T-helper 2 cell (primary cell): ENCODE measurements at places on chromosomes 5 and 9.

DNA sequence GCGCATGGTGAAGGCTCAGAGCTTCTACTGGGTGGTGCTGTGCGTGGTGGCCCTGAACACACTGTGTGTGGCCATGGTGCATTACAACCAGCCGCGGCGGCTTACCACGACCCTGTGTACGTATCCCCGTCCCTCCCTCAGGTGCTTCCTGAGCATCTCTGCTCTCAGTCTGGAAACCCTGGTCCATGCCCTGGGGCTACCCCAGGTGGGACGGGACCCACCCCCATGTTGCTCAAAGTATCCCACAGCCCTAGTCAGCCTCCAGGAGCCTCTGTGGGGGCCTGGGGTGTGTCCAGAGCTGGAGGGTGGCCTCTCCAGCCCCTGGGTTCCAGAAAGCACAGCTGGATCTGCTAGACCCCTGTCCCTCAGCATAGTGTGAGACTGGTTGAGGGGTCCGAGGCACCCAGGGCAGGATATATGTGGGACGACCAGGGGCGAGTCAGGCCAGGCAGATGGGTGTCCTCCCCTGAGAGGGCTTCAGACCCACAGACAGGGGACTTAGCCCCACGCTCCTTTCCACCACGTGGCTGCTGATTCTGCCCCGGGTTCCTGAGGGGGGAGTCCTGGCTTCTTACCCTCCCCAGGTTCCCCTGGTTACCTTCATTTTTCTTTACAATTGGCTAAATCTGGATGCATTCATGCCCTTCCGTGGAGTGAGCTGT lies 94.0 kb downstream of the CACNA1B start:
- DNase-seq, result no peak

GRCh38 chr5:163459462-163459818 lies 462 bp downstream of the NUDCD2 start:
- DNase-seq, result no peak

DNA sequence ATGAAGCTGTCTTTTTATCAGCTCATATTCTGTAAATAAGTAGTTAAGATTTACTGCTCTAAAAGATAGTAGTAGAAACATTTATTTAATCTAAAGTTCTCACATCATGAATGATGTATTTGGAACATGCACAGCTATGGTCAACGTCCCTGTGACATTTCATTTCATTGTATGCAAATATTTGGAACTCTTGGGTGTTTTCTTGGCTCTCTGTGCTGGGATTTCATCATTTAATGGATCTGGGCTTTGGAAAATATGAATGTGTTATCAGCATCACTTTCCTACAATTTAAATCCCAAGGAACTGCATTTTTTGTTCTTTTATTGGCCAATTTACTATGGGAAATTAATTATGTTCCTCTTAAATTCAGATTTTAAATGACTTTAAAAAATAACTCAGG lies 462.9 kb downstream of the SEMA5A start:
- no peak for DNase-seq

DNA sequence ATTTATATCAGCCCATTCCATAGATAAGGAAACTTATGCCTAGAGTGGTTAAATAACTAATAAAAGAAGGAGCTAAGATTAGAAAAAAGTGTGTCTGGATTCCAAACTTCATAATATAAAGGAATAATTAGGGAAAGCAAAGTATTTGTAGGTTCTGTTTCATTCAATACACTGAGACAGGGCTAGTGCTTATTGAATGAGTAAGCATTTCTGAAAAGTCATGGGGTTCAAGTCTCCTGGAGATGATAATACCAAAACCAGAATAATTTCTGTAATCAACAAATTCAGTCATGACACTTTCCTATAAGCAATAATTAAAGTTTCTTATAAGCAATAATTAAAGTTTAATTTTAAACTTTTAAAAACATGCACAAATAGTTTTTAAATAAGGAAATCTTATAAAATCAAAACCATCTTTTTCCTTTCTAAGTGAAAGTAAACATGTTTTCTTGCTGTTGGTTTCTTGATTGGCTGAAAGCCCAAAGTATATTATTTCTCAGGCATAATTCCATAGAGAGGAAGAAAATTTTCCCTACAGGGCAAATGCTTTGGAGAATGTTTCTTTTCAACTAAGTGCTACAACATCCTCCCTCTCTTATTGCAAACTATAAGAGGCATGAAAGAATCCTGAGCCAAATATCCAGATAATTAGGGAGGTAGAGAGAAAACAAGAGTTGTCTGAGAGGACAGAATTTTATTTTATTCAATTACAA lies 510.2 kb downstream of the PRELID2 start:
- DNase-seq, result no peak

GRCh38 chr5:157965040-157965678 lies 106.2 kb upstream of the CLINT1 start:
- no peak for DNase-seq

DNA sequence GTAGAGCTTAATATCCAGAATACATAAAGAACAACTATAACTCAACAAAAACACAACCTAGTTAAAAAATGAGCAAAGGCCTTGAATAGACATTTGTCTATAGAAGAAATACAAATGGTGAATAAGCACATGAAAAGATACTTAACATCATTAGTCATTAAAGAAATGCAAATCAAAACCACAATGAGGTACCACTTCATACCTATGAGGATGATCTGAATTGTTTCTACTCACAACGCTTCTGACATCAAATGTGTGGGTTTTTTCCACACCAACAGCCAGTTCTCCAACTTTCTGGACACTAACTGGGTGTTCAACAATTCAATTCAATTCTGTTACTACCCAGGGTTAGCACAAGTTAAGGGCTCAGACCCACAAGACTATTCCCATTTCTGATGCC lies 22.0 kb downstream of the SREK1IP1 start:
- DNase-seq, result no peak

DNA sequence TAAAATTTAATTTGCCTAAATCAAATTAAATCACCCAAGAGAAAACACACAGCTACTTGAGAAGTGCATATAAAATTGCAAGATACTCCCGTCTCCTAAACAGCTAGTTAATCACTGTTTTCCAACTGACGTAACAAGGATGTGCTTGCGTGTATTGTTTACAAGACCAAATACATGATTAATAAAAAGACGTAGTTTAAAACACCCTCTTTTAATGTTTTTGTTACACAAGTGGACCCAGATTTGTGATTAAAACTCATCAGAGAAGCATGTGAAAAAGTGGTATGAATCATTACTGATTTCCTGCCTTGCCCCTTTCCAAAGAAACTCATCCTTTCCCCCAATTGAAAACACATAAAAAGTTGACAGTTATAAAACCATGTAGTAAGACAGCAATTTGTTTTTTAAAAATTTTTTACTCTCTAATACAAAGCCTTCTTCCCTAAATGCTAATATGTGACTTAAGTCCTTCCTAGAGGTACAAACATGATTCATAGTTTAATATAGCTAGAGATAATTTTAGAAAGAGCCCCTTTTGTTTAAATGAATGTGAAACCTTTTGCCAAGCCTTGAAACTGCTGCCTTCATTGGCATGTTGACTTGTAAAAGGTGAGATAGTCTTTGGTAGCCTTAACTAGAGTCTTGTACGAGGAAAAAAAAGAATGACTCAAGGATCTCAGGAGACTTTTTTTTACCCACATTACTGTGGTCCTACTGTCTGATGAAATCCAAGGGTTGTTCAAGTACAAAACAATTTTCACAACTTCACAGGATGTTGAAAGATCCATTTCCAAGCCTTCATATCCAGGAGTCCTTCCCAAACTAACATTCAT lies 61.4 kb upstream of the FST start:
- no peak for DNase-seq

DNA sequence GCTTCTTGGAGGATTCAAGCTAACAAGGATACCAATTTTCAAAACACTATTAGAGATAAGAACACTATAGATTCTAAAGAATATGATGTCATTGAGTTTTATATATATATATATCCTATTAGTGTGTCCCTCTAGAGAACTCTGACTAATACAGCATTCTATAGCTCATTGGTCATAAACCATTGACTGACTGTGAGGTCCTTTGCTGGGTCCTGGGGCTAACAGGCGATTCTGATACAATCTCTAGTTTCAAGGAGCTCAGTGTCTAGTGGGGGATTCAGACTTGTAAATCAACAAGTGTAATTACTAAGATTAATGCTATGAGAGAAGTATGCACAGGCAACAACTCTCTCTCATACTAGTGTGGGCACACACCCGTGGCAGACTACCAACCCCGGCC lies 234.5 kb downstream of the DENND1A start:
- DNase-seq, result no peak

- no peak for DNase-seq
Measured at GRCh38 chr9:81193362-81194339, 495.7 kb downstream of the TLE1 start.

GRCh38 chr5:82982846-82983245 lies 94.3 kb downstream of the TMEM167A start:
- no peak for DNase-seq

GRCh38 chr9:126687930-126688461 lies 74.3 kb downstream of the LMX1B start:
- DNase-seq, result no peak

DNA sequence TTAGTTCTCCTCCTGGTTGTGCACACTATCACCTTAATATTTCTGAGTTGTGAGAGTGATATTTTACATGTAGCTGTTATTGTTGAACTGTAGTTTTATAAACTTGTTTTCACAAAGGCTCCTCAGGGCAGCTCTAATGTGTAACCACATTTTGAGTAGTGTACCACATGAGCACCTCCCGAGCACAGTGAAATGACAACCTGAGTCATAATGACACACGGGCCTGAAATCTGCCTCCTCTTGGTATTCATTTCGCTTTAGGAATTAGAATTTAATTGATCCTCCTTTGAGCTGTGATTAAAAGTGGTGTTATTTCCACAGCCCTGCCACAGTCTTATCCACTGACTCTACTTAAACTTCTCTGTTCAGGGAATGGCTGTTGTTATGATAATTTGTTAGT lies 7.9 kb downstream of the MTRR start:
- DNase-seq, result peak; percentile 70

DNA sequence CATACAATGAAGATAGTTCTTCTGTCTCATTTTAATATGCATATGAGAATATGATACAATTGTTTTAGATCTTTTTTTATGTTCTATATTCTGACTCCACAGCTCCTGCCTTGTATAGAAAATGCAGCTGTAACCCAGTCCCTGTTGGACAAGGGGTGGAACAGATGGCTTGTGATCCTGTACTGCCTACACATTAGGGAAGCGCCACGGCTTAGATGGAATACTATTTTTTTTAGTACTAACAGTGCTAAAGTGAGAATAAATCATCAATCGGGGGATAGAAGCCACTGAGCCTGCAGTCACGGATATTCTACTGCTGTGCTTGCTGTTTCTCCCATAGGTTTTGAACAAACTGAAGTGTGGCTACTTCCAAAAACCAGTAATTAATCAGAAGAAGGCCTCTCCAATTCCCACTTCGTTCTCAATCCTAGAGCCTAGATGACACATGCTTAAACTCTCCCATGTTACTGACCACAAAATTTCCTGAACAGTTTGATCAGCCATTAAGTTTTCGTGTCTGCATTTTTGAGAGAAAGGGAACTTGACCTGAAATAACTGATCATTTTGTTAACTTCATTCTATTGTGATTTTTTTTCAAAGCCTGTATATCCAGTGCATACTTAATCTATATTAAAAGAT lies 150.3 kb downstream of the CDH18 start:
- no peak for DNase-seq

DNA sequence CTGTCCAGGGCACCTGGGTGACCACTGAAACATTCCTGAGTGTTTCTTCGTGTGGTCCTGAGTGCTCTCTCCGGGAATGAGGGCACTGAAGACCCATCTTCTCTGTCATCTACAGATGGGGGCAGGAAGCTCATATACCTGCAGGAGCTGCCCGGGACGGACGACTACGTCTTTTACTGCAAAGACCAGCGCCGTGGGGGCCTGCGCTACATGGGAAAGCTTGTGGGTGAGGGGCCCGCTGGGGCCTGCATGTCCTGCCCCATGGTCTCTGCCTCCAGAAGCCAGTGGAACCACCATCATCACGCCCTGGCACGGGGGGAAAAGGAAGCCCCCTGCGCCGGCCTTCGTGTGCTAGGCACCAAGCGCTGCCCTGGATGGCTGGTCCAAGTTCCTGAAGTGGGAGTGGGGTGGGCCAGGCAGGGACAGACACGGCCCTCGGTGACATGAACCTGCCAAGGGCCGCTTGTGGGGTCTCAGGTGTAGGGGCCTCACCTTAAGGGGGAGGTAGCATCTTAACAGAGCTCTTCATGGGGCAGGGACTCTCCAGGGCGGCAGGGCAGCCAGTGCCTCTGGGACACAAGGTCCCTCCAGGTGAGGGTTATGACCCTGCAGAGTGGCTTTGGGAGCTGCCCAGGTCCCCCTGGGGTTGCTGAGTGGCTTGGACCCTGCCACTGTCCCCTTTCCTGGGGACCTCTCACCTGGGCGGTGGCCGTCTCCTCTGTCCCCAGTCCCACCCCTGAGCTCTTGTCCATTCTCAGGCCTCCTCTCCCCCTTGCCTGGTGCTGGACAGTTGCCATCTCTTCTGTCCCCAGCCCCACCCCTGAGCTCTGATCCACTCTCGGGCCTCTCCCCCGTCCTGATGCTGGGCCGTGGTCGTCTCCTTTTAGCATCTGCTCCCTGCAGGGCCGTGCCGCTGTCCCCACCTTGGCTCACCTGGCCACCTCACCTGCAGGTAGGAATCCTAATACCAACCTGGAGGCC lies 2.1 kb downstream of the OBP2A start:
- no peak for DNase-seq

GRCh38 chr9:101566904-101567724 lies 27.7 kb downstream of the PPP3R2 start:
- no peak for DNase-seq

DNA sequence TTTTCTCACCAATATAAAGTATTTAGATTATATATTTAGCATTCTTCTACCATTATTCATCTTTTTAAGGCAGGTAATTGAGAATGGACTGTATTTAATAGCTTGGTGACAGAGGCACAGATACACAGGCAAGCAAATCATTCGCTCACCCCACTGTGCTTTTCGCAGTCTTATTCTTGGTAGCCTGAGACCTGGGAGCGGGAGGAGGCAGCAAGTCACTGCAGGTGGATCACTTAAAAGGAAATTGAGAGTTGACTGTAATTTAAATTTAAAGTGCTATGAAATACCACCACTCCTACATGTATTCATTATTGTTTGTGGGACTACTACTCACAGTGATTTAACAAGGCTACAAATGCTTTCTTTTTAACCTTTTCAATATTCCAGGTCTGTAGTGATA lies 9.7 kb downstream of the RICTOR start:
- DNase-seq, result no peak

DNA sequence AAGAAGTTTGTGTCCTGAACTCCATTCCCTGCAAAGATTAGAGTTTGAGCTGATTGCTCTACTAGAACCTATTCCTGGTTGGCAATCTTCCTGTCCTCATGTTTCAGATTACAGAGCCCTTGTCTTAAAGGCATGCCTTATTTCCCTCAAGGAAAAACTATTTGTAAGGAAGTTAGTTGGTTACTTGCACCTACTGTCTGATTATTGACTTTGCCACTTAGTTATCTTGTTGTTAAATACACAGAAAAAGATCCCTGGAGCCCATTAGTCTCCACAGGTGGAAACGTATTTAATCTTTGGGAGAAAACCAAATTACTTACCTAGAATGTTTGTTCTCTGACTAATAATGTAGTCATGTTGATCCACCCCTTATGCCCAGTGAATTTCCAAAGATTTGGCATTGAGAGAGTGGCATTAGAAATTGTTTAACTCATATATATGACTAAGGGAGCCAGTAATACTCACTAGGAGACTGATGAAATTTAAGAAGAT lies 132.3 kb upstream of the ELL2 start:
- no peak for DNase-seq

- no peak for DNase-seq
Measured at GRCh38 chr9:79131246-79131774, 440.5 kb upstream of the TLE4 start.
